ENCODE measurements at places on chromosomes 12 and 14.

GRCh38 chr14:69479696-69480095, 4.8 kb upstream of the PLEKHD1 start:
- DNase-seq: no peak

DNA sequence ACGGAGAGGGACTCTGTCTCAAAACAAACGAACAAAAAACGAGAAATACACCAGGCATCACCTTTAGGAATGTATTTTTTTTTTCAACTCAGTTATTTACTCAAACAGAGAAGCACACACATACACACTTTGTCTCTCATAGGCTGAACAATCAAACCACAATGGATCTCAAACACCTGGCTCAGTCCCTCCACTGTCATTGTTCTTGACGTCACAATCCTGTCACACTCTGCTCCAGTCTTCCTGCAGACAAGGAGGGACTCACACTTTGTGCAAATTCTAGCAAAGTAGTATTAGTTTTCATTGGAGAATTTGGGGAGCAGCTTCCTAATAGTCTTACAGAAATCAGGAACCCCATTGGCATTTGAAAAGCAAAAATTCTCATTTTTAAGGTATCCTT, 727.8 kb downstream of the BCL11B start:
- DNase-seq: no peak

GRCh38 chr12:94263011-94263811, 114.8 kb downstream of the PLXNC1 start:
- DNase-seq: no peak

GRCh38 chr12:8081251-8081920, 688 bp upstream of the NECAP1 start:
- peak; percentile 35 for DNase-seq

- no peak for DNase-seq
Observed at GRCh38 chr12:42474391-42474790, 115.2 kb downstream of the PRICKLE1 start.

DNA sequence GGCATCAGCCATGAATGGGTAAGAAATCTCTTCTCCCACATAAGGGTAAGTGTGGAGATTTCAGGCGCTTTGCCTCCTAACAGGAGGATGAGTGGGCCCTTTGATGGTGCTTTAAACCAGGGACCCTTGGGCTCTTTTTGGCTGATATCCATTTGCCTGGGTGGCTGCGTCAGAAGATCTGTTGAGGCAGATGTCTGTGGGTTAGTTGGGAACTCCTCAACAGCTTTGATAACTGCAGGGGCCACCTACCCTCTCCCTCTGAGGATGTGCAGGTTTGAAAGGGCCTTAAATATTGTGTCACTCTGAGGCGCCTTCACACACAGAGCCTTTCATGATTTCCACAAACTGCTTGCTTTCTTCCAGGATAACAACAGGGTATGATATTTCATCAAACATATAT, 210.7 kb downstream of the PPM1H start:
- DNase-seq: no peak

GRCh38 chr12:4526923-4527546, 11.7 kb upstream of the RAD51AP1 start:
- no peak for DNase-seq

DNA sequence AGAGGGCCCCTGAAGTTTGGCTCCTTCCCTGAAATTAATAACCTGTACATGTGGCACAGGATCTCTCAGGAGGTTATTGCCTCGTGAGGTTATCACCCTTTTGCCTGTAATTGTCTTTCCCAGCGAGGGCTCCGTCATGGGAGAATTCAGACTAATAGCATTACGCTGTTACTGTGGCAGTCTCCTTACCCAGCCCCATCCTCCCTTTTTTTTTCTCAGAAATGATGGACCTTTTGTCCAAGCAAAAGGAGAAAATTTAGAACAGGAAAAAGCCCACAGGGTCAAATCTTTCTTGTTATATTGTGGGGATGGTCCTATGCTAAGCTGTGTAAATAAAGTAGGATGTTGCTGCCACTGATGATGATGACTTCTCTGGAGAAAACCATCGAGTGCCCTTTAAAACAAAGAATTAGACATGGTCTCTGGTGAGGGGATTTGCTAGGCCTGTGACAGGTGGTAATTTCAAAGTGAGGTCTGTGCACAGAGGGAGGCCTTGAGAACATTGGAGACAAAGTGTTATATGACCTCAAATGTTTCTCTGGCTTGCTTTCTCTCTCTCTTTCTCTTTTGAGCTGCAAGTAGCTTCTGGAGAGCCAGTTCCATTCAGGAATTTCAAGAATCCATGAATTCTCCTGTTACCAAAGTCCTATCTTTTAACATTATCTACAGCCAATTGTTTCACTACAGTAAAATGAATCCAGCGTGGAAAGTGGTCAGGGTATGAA, 357.2 kb downstream of the BMP4 start:
- no peak for DNase-seq

DNA sequence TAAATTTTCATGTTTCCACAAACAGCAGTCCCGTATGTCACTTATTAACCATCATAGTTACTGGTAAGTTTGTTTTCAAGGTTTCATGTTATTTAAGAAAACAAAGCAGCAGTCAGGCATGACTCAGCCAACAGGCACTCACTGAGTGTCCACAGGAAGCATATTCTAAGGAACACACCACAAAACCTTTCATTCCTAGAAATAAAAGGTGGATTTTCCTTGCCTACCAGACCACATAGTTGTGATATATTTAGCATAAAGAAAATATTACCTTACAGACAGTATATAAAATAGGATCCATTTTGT, 143.3 kb upstream of the AVPR1A start:
- DNase-seq: no peak

- DNase-seq: no peak
Observed at GRCh38 chr14:21248338-21248737, 20.9 kb downstream of the HNRNPC start.

DNA sequence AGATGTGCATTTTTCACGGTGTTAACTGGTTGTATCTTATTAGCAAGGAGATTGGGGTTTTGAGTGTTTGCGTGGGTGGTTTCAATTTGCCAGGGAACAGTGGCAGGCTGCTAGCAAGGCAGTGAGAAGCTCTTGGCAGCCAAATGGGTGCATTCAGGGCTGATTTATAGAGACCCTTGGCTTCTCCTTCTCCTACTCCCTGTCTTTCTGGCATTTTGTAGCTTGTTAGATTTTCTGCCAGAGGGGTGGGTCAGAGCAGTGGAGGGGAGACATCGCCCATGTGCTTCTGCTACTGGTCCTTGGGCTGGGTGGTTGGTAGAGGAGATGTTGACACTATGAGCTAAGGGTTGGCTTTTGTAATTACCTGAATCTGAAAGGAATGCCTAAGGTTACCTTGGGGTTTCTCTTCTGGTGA, 9.6 kb downstream of the CALM1 start:
- DNase-seq: peak; percentile 44

DNA sequence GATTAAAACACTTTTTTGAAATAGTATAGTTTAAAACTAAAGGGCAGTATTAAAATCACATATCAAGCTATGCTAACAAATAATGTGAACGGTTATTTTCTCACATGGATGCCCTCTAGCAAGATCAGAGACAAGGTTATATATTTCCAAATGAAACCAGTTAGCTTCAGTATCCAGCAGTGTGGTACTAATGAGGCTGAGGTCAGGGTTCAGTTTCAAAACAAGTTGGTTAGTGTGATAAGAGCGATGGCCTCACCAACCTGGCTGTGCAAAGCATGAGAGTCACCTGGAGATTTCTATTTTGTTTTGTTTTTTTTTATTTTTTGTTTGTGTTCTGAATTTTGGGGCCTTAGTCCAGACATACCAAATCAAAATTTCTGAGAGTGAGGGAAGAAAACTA, 352.2 kb upstream of the KITLG start:
- DNase-seq: no peak

- no peak for DNase-seq
Observed at GRCh38 chr12:127263621-127264020, 1003.3 kb upstream of the TMEM132C start.

DNA sequence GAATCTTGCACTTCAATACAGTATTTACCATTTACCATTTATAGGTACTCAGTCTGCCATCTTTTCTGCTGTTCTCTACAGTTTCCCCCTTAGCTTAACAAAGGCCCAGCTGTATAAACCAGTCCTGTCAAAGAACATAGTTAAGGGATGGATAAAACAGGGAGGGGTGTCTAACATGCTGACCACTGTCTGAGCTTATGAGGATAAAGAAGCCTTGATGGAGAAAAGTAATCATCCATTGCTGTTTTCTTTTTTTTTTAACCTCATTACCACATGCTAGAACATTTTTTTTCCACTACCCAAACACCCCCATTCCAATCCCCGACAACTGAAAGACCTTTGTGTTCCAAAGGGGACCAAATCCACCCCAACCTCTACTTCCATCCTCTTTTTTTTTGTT, 39.9 kb downstream of the SOX5 start:
- no peak for DNase-seq

- no peak for DNase-seq
Observed at GRCh38 chr14:22838631-22839041, 2.3 kb downstream of the MMP14 start.

GRCh38 chr12:24424889-24425600, 475.6 kb upstream of the SOX5 start:
- no peak for DNase-seq

DNA sequence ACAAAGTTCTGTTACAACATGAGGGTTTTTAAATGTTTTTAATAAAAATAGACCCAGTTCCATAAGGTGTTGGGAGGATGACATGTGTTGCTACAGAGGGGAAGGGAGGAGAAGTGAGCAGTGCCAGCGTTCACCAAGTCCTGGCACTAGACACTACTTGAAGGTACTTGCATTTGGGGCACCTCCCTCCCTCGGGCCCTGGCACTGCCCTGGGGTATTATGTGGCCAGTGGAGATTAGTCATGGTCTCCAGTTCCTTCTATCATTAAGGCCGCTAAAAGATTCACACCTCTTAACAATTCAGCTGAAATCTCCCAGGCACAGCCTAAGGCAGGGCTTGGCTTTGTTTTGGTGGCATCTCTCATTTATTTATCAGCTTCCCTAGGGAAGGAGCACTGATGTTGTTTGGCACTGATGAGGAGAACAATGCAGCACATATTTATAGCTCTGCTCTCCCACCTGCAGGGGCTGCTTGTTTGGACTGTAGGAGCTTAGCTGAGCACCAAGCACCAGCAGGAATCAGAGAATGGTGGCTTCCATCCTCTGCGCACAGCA, 155.5 kb upstream of the NTF3 start:
- DNase-seq: no peak

GRCh38 chr14:54747616-54748015, 155.0 kb downstream of the GCH1 start:
- DNase-seq: no peak

- no peak for DNase-seq
Observed at GRCh38 chr12:25924491-25925001, 33.9 kb upstream of the RASSF8 start.

GRCh38 chr14:81342850-81343580, 57.1 kb downstream of the STON2 start:
- DNase-seq: no peak

Measured in head of caudate nucleus (tissue), 42 donors.